Esophagus squamous epithelium (tissue), 5 donors: ENCODE measurements at places on chromosomes 6 and 20.

GRCh38 chr6:111759836-111760785 lies 113.1 kb downstream of the FYN start:
- no peak for DNase-seq

DNA sequence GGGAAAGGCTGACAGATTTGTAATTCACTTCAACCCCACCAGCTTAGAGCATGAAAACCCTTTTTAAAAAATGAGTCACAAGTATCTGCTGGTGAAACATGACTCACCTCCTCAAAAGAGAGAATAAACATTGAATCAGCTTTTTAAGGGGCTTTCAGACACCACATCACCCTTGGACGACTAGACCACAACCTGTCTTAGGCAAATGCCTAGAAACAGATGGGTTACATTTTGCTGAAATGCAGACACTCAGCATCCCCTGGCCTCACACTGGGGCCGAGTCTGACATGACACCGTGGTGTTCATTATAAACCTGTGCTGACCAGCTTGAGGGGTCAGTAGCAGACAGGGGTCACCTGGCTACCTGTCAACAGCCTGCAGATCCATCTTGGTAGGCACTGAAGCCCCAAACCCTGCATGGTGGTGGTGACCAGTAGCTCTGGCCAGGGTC lies 175.3 kb upstream of the CST7 start:
- no peak for DNase-seq

DNA sequence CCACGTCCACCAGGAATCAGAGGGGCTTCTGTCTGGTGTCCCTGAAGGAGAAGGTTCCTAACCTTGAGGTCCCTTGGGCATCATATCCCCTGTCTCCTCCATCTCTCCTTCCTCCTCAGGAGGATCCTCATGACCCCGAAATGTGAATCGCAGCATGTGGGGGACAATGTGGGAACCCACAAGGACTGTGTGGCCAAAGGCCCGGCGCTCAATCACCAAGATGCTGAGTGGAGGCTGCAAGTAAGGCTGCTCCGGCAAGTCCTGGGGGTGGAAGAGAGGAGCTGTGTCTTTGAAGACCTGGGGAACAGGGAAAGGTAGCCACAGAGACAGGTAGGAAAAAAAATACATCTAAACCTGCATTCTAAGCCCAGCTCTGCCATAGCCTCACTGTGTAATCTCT lies 36.4 kb upstream of the SPAG4 start:
- DNase-seq: no peak

DNA sequence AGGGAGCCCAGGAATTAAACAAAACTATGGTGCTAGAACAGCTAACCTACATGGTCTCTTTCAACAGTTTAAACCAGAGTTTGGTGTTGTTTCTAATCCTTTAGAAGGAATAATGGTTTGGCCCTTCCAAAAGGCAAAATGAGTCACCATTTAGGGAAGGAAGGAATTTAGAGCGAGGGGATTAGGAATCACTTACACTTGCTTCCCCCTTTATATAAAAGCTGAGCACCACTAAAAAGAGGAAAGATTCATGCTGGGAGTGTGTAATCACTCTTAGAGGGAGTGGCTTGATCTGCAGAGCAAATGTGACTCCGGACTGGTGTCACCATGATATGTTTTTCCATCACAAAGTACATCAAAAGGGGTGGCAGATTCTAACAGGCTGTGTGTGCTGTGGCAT lies 63.6 kb downstream of the F13A1 start:
- DNase-seq: no peak

GRCh38 chr20:8807480-8808201 lies 261.2 kb upstream of the PLCB4 start:
- no peak for DNase-seq

GRCh38 chr6:28586962-28587745 lies 61.5 kb downstream of the GPX5 start:
- DNase-seq: no peak

- DNase-seq: no peak
Observed at GRCh38 chr6:140854318-140854717, 1278.4 kb upstream of the GJE1 start.

GRCh38 chr20:62246872-62247652 lies 8.7 kb downstream of the OSBPL2 start:
- DNase-seq: no peak

- no peak for DNase-seq
Observed at GRCh38 chr20:32764005-32764960, 2.1 kb downstream of the DNMT3B start.

DNA sequence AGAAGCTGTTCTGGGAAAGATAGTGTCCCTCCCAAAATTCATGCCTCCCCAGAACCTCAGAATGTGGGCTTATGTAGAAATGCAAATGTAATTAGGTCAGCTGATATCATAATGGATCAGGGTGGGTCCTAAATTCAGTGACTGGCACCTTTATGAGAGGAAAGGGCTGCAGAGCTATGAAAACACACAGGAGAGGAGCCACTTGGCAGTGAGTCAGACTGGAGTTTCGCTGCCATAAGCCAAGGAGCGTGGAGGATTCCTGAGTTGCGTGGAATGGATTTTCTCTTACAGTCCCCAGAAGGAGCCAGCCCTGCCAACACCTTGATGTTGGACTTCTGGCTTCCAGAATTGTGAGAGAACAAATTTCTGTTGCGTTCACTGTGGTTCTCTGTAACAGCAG lies 249.8 kb upstream of the PMEPA1 start:
- no peak for DNase-seq

DNA sequence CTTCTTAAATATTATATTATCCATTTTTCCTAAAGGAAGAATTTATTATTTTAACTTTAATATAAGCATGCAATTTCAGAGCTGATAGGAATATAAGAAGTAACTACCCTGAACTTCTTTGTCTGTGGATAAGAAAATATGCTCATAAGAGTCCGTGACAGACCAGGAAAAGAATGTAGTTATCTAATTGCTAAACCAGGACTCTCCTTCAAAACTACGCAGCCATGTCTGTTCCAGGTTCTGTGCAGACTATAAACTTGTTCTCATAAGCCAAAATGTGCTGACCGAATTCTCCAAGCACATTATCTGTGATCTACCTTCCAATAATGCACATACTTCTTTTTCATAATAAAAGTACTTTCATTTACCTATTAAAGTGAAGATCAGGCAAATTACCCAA lies 116.5 kb downstream of the TRDN start:
- no peak for DNase-seq

DNA sequence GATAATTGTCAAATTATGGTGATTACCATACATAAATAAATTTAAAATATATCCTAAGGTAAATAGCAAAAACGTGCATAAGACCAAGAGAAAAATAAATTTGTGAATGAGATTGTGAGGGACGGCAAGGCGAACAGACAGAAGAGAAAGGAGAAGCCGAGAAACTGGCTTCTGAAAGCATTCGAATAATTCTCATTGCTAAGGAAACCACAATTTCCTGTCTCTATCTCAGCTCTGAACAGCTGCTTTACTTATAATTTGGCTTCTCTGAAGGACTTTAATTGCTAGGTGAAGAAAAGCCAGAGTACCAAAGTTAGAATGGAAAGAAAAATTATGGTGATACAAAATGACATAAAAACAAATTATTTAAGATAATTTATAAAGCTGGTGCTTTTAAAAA lies 79.0 kb upstream of the RGS17 start:
- DNase-seq: no peak

- no peak for DNase-seq
Observed at GRCh38 chr6:41428336-41428995, 93.1 kb downstream of the NCR2 start.

DNA sequence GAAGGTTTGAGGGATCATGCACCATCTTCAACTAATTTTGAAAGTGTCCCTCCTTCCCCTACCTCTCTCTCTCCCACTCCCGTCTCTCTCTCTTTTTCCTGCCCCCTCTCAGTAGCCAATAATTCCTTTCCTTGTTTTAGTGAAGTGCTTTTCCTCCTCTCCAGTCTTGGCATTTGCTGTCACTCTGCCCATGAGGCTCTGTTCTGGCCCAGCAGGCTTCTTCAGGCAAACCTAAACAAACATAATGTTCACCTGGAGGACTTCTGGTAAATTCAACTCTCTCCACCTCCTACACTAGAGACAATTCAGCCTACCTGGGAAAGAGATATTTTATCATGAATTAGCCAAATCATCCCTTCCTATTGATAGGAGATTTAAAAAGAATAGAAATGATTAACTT lies 320.4 kb upstream of the RNF24 start:
- no peak for DNase-seq

GRCh38 chr20:51562027-51562331 lies 19.5 kb upstream of the NFATC2 start:
- no peak for DNase-seq

- DNase-seq: no peak
Observed at GRCh38 chr6:107267006-107267405, 151.7 kb upstream of the BEND3 start.

DNA sequence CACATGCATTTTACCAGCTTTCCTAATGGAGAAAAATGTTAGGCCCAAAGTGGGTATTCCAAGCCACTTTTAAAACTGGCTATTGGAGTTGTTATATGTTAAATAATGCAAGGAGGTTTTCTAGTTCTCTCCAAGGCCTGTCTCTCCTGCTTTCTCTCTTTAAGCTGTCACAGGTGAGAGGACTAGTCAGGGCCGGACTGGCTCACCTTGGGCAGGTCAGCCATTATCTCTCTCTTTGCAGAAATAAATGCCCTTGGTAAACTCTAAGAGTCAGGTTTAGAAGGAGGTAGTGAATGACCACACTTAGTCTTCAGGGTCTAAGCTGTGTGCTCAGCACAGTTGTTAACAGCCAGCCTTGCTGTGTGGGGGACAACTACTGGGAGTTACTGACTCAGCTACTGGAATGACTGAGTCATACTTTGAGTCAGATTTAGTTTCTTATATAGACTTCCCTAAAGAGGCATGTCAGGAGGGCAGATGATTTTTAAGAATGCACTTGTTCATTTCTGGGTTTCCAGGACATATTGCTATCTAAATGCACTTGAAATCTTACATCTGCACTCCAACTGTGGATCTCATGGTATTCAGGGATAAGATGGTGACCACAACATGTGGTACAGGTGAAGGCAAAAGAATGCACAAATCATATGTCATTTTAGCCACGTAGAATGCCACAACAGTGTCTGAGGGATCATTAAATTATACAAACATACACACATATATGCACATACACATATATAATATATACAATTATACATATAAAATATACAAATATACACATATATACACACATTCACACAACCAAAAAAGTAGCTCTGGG lies 719.4 kb downstream of the EPM2A start:
- DNase-seq: no peak

GRCh38 chr6:44054721-44055559 lies 72.3 kb downstream of the MRPL14 start:
- DNase-seq: no peak

GRCh38 chr6:41576667-41577066 lies 30.5 kb downstream of the FOXP4 start:
- no peak for DNase-seq

DNA sequence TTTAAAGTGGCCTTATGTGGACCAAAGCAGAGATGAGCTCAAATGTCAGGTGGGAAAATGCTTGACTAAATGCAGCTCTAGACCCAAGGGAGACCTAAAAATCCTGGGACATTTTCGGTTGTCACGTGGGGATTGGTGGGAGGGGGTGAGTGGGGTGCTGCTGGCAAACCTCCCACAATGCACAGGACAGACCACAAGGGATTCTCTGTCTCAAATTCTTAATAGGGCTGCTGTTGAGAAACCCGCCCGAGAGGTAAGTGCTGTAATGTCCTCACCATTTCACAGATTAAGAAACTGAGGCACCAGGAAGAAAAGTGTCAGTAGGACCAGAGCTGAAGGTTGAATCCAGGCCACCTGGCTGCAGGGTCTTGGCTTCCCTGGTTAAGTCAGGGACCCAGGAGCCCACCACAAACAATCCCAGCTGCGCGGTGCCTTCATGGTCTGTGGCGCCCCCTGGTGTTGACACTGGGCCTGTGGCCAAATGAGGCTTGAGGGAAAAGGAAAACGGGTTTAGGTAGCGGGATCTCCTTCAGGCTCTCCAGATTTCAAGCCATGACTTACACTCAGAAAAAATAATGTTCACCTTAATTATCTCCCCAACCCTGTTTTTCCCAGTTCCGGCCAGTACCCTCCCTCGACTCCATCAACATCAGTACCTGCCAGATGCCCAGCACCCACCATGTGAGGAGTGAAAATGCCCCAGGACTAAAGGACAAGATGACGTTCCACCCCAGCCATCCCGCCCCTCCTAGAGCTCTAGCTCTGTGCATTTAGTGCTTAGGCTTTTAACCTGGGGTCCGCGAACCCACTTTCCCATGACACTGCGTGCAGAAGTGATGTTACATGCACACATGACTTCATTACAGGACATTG lies 7.2 kb downstream of the HLA-G start:
- no peak for DNase-seq

DNA sequence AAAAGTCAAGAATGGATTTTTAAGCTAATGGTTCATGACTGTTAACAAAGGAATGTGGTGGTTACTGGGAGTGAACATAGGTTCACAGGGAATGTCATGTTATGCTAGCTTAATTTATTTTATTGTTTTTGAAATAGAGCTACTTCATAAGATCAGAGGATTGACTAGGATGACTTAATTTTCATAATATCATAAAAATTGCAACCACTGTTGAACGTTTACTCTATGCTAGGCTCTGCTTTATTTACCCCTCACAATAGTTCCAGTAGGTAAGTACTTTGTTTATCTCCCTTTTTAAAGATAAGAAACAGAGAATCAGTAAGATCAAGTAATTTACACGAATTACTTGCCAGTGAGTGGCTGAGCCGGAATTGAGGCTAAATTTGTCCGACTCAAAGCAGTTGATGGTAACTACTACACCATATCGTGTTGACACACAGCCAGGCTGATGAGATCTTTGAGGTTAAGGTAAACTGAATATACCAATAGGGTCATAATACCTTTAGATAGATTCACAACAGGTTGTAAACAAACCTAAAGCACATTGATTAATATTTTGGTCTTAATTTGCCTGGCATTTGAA lies 194.6 kb upstream of the CITED2 start:
- no peak for DNase-seq

- DNase-seq: no peak
Observed at GRCh38 chr6:9403736-9404135, 968.4 kb upstream of the SLC35B3 start.

DNA sequence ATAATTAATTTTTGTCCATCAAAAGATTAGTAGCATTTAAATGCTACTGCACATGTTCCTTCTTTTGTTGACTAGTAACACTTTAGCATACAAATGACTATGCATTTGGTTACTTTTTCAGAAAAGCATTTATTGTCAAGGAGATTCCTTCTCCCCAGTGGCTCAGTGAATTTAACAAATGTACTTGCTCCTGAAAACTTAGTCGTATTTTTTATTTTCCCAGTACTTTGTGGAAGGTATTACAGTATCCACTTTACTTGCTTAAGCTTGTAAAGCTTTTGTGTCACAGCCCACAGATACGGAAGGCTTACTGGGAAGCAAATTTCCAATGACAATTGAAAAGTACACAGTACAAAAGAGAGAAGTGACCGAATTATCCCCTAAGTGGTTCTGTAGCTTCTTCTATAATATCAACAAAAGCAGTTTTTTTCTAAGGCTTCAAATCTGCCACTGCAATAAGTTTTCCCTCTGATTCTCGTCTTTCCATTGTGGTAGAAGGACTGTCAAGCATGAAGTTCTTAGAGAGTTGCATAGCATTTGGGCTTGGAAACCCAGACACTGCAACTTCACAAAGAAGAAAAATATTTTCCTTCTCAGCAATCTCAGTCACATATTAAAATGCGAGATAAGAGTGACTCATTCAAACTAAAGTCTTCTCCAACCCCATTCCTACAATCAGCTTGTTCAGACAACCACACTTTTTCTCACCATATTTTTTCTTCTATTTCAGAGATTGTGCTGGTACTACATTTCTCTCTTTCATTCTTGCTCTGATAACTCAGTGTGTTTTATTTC lies 431.2 kb downstream of the GRIK2 start:
- no peak for DNase-seq
